BJ (cell line): ENCODE measurements at places on chromosomes 13 and 19.

- DNase-seq, result no peak
These were observed 177.3 kb upstream of the KL start for GRCh38 chr13:32838945-32839344.

DNA sequence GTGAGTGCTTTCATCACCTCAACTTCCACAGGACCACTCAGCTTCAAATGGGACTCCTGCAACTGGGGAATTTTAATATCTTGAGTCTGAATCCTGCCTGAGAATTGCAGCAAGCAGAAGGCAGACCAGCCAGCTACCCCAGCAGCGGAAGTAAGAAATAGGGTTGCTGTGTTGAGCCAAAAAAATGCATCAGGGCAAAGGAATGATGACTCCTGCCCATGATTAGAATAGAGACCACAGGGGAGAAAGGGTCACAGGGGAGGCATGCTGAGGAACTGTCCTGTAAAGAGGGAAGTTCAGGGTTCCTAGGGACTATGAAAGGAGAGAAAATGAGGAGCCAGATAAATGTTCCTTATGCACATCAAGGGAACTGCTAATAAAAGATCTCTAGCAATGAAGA is 370.2 kb downstream of the KCTD12 start:
- peak; percentile 46 for DNase-seq

DNA sequence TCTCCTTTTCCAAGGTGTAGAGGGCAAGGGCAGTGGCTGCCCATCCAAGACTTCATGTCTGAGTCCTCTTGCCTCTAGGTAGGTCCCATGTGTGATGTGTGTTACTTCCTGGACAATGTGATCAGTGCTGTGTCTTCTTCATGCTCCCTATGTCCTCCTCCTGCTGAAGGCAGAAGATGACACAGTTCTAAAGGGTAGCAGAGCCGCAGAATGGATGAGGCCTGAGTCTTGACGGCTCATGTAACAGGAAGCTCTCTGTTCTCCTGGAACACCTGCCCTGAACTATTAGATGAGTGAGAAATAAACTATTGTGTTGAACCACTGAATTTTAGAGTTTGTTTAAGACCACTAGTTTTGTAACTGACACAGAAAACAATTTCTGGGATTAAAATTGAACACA is 165.9 kb downstream of the NDFIP2 start:
- DNase-seq, result no peak

- DNase-seq, result no peak
These were observed 11.2 kb downstream of the ITM2B start for GRCh38 chr13:48244159-48244558.

- no peak for DNase-seq
These were observed 15.0 kb upstream of the PGLS start for GRCh38 chr19:17496337-17496997.

GRCh38 chr13:87661471-87661870 is 9.7 kb upstream of the SLITRK5 start:
- no peak for DNase-seq

GRCh38 chr19:12757544-12758274 is 6.1 kb downstream of the BEST2 start:
- DNase-seq, result no peak

DNA sequence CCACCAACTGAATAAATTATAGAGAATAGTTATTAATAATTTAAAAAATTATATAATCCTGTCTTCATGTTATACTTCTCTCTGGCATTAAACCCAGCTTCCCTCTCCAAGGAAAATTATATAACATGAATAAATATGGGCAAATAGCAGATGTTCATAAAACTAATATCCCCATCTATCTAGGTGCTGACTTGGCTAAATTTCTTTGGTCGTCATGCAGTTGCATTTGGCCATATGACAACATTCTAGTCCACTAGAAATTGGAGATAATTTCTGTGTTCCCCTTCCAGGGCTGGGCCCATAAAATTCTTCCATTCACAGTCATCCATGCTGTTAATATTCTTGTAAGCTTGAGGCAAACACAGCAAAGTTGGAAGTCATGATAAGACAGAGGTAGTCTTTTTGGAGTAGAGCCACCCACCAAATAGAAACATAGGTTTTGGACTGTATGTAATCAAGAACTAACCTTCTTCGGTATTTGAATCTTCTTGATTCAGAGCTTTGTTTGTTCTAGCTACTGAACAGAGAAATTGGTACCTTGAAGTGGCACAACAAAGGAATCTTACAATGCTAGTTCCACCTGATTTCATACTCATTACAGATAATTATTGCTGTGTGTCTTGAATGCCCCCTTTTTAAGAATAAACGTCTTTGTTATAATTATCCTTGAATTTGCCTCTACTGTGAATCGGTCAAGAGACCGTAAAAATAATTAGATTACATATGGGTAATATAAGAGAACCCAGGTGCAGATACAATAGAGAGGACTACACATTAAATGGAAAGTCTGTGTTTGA is 678.5 kb upstream of the PCDH20 start:
- no peak for DNase-seq

- DNase-seq, result no peak
These were observed 30.2 kb upstream of the TFDP1 start for GRCh38 chr13:113554333-113554700.

GRCh38 chr19:54255105-54255775 is 1.8 kb downstream of the LILRB5 start:
- DNase-seq, result no peak
